Eye (tissue), 1 donor: ENCODE measurements at places on chromosomes 13 and 19.

DNA sequence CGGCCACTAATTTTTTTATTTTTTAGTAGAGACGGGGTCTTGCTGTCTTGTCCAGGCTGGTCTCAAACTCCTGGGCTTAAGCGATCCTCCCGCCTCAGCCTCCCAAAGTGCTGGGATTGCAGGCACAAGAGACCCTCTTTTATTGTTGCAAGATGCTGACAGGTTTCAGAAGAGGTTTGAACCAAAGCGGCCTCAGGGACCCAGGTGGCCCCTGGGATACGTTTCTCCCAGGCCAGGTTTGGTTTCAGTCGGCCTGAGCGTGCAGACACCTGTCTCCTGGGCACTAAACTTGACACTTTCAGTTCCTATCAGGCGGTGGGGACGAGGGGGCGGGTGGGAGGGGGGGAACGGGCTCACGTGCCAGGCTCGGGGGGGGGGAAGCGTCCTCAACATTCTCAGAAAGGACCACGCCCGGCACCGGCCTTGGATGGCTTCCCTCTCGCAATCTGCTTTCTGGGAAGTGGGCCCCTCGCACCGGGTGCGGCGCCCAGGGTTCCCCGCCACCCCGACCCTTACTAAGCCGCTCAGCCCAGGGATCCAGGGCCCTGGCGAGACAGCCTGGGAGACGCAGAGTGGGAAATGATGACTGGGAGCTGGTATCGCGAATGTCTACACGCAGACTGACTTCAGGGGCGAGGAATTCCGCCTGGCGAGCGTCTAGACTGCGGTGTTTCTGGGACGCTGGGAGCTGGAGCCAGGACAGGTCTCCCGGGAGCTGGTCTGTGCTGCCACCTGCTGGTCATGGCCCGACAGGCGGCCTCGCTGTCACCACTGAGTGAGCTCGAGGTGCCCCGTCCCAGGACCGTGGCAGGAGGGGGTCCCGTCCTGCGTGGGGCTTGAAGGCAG is 91.6 kb downstream of the GNG7 start:
- DNase-seq = peak; percentile 95

- DNase-seq = peak; percentile 98
These were observed at the start of gene ABHD8 for GRCh38 chr19:17303167-17303939. Gene ABHD8 (minus strand): TSS chr19:17303425. CDS start chr19:17301616, 1,809 bp downstream.

DNA sequence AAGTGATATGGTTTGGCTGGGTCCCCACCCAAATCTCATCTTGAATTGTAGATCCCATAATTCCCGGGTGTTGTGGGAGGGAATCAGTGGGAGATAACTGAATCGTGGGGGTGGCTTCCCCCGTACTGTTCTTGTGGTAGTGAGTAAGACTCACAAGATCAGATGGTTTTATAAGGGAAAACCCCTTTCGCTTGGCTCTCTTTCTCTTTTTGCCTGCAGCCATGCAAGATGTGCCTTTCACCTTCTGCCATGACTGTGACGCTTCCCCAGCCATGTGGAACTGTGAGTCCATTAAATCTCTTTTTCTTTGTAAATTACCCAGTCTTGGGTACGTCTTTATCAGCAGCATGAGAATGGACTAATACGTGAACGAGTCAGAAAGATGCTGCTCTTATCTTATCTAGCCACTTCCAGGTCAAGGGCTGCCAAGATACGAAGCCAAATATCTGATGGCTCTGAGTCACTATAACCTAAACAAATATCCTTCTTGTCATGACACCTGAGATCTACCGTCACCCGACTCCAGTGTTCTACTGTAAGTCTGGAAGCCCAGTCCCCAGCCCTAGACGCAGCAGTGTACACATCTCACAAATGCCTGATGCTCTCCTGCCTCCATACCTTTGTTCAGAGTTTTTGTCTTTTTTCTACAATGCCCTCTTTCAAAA is 45.9 kb downstream of the SLC15A1 start:
- no peak for DNase-seq

DNA sequence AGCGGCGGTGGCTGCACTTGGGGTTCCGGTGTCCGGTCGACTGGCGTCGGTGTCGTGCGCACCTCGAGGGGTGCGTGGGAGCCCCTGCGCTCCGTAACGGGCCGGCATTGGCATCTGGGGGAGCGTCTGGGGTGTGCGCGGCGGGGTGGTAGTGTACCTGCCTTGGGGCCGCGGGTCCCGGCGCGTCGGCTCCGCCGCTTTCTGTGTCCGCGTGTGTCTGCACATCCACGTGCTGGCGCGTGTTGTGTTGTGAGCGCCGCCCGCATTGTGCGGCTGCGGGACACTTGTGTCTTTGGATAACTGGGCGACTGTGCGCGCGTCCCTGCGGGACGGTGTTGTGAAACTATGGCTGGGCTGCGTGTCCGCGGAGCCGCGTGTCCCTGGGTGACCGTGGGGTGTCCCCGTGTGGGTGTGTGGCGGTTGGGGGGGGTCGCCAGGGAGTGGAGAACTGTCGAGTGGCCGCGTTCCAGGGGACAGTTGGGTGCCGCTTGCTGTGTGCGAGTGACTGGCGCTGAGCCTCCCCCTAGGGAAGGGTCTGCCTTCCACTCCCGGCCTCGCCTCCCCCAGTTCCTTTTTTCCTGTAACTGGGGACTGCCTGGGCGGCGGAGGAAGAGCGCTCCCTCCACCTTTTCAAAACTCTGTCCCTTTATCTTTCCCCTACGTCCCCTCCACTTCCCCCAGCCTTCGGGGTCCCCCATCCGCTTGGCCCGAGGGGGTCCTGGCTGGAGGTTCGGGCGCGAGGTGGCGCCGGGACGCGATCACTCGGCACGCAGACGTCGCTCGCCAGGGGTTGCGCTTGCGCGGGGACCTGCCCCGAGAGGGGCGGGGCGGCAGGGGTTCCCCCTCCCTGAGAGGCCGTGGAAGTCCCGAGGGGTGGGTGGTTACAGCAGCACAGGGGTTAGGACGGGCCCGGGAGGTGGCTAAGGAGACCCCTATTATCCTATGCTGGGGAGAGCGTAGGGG is 5.7 kb upstream of the NFIC start:
- DNase-seq = peak; percentile 72

DNA sequence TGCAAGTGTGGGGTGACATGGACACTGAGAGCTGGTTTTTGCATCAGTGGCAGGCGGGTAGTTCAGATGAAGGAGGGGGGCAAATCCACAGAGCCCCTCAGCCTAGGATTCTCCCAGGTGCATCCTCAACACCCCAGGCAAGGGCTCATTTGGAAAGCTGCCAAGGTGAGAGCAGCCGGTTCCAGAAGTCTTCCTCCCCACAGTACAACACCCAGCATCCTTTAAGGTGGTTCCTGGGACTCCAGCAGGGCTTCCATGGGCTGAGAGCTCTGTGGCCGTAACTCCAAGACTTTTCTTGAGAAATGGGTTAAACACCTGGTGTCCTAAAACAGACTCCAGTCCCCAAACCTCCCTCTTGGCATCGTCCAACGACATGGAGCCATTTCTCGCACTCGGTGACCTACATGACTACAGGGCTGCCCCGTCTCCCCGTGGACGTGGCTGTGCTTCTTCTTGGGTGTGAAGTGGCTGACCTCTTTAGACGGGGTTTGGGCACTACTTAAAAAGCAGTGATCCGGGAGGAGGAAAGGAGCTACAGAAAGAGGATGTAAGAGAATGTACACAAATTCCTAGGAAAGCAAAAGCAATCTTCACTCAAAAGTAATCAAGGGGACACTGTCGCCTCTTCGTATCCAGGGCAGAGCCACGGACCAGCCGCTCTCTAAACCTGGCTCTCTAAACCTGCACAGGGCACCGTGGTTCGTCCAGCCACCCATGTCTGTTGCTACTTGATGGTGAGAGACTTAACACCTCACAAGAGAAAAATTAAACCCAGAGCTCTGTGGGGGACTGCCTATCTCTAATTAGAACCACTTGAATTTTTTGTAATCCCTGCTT is 25.5 kb downstream of the RANBP3 start:
- no peak for DNase-seq

DNA sequence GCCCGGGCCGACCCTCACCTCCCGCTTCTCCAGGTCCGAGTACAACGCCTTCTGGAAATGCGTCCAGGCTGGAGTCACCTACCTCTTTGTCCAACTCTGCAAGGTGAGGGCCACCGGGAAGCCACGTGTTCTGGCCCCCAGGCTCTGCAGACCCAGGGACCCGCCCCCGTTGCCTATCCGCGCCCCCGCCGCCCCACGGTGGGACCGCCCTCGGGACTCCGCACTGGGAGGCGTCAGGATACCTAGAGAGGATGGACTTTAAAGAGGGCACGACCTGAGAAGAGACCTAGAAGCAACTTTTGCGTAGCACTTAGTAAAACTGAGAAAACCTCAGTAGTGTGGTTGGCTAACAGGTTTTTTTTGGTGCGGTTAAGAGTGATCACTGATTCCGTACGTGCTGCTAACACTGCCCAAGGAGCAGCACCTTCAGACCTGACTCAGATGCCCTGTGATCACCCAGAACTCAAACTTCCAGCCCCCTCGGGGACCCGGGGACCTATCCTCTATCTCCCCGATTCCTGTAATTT is 492 bp downstream of the TMEM147 start:
- DNase-seq = no peak

DNA sequence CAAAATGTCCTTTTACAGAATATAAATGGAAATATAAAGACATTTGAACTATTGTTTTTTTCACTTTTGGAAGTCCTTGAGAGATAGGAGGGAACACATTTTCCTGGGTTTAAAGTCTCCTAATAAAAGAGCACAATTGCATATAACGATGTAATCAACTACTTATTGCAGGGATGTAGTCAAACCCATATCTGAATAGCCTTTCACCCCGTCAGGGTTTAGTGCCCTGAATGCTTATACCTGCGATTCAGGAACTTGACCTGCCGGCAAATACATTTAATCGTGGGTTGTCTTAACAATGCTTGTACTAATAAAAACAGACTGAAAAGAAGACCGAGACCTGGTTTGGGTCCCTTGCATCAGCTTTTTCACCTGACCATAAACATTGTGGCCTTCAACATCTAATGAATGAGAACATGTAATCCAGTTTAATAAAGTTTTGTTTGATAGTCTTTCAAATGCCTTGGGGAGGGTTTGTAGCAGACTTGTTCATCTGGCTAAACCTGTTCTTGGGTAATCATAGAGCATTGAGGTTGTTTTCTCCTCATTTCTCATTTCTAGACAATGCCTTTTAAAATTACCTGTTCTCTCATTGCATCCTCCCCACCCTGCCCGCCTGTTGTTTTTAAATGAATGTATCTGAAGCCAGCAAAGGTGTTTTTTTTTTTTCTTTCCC is 7.0 kb downstream of the KLF5 start:
- peak; percentile 17 for DNase-seq

DNA sequence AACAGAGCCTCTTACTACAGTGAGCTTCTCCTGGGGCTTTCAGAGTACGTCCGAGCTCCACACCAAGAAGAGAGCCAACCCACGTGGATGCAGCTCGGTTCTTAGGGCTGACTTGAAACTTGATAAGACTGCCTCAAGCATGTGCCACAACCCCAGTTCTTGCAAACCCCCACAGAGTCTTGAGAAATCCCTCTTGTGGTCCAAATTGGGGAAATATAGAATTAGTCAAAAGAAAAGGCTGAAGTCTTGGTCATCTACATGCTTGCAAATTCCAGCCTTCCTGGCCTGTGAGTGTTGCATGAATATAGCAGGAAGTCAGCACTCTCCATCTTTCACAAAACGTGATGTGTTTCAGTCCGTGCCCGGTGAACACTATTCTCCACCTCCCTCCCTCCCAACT is 95.2 kb downstream of the GGACT start:
- DNase-seq = no peak

- DNase-seq = no peak
These were observed 28.6 kb downstream of the WDFY2 start for GRCh38 chr13:51612867-51613266.

- DNase-seq = no peak
These were observed 7.4 kb upstream of the SIGLEC11 start for GRCh38 chr19:49968279-49968922.

GRCh38 chr13:78239714-78240113 is 321.1 kb upstream of the EDNRB start:
- DNase-seq = peak; percentile 58

DNA sequence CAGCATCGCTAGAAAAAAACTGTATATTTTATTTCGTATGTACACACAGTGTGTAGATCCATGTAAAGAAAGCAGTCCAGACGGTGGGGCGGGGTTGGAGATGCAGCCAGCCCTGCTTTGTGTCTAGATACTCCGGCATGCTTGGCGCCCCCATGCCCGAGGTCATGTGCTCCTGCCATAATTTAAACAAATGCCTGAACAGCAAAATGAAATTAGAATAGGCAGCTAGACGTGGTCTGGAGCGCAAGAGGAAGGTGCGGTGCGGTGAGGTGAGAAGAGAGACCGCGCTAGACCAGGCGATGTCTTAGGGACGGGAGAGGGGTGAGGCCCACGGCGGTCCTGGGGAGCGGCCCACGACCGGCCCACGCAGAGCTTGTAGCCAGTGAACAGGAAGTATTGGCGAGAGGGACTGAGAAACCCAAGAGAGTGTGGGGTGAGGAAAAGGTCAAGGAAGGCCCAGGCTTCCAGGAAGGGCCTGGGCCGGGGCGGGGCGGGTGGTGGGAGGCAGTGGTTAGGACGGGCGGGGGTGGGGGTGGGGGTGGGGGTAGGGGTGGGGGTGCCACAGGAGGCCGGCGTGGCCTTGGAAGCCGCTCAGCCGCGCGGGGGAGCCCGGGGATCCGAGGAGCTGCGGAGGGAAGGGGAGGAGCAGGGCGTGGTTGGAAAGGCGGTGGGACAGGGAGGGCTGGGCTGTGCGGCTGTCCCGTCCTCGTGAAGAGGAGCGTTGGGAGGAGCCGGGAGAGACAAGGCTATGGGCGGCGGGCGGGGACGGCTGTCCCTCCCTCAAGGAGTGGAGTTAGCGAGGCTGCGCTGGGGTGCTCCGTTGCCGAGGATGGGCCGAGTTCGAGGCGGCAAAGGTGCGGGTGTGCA is 254.7 kb upstream of the SGCG start:
- DNase-seq = peak; percentile 86

DNA sequence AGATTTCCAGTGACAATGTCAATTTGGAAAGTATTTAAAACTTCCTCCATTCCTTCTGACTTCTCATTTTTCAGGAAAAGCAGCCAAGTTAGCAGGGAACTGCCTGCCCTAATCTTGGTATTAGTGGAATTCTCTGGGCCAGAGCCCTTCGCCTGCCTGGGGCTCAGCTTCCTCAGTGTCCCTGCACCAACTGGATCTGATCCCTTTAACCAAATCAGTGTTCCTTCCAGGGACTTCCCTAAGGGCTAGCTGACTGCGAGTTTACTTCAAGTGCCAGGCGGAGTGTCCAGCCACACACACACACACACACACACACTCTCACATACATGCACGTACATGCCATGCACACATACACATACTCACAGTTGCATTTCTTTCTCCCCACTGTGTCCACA is 20.0 kb downstream of the RAB20 start:
- DNase-seq = peak; percentile 30

GRCh38 chr13:67408798-67409197 is 178.7 kb upstream of the PCDH9 start:
- no peak for DNase-seq

- DNase-seq = no peak
These were observed 656 bp upstream of the ZNF324 start for GRCh38 chr19:58466089-58466759.
